ENCODE measurements at places on chromosomes 11 and 22.

- DNase-seq, result no peak
Measured at GRCh38 chr11:36116161-36116560, 172.3 kb downstream of the LDLRAD3 start.

GRCh38 chr11:118015385-118015841, 29.2 kb downstream of the IL10RA start:
- no peak for DNase-seq

- DNase-seq, result no peak
Measured at GRCh38 chr22:30288419-30289140, 725 bp downstream of the CASTOR1 start.

- no peak for DNase-seq
Measured at GRCh38 chr11:41533761-41534160, 74.3 kb upstream of the LRRC4C start.

GRCh38 chr11:68652683-68653156, 31.6 kb upstream of the GAL start:
- no peak for DNase-seq

DNA sequence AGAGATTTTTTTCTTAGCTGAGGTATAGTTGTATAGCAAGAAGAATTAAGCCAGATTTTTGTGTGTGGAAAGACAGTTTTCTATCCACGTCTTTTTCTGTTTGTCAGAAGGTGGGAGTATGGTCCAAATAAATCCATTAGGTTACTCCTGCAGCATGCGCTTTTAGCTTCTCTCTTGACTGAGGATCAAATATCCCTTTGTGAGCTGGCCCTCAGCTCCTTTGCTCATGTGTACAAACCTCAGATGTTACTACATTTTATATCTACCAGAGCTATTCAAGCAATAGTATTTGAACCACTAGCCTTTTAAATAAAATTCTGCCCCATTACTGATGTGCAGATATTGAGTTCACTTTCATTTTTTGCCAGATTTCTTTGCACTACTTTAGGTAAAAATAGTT, 8.8 kb upstream of the SIDT2 start:
- DNase-seq, result no peak

- DNase-seq, result no peak
Measured at GRCh38 chr11:133679896-133680295, 147.6 kb upstream of the OPCML start.

GRCh38 chr11:123493349-123494063, 63.4 kb downstream of the GRAMD1B start:
- no peak for DNase-seq

DNA sequence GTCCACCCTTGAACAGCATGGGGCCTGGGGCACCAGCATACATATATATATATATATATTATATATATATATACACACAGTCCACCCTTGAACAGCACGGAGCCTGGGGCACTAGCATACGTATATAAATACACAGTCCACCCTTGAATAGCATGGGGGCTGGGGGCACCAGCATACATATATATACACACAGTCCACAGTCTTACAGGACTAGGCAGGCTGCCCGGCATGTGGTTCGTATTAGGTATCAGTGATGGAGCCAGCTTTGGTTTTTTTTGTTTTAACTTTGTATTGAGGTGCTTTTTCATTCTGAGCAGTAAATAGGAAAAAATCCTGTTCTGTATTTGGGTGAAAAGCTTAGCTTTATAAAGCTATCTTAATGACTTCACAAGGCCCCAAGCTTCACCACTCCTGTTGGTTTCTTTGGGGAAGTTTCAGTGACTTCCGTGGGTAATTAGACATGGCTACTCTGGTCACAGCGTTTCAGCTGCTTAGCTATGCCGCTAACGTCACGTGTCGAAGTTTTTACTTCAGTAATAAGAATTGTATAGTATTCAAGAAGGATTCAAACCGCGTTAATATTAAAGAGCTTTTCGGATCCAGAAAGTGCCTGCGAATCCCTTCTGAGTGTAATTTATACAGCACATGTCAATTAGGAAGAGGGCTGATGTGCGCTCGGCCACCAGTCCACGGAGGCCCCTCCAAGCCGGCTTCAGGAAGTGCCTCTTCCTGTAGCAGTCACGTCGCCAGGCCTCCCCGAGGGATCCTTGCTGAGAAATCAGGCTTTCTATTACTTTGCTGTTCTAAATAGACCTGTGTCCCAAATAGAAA, 179.7 kb downstream of the TBC1D22A start:
- DNase-seq, result no peak

DNA sequence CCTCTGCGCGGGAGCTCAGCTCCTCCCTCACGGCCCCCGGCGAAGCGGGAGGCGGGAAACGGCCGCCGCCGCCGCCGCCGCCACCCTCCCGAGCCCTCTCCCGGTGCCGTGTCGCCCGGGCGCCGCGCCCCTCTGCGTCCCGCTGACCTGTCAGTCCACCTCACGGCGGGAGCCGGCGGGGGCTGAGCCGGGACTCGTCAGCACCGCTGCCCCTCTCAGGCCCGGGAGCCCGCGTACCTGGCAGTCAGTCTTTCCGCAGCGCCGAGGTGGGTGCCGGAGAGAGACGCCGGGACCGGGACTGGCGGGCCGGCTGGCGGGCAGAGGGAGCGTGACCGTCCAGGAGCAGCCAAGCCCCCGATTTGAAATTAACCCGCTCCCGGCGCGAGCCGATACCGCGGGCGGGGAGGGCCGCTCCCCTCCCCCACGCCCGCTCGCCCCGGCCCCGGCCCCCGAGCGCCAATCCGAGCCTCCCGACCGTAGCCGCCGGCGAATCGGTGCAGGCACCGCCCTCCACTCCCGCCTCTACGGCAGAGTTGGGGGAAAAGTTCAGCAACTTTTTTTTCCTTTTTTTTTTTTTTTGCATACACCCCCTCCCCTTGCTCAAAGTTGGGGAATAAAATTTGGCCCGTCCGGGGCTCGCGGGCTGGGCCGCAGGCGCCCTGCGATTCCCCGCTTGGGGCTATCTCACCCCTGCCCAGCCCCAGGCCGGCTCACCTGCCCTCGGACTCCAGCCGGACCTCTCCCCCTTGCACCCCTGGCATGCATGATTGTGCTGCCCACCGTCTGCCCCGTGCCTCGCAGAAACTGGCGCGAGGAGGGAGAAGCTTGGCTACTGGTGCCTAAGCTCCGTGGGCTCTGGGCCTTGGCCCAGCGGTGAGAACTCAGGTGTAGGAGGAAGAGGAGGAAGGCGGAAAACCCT, 774 bp upstream of the E2F8 start:
- no peak for DNase-seq

- DNase-seq, result no peak
Measured at GRCh38 chr11:17725174-17725573, 5.8 kb downstream of the MYOD1 start.
